K562 (cell line): ENCODE measurements at places on chromosomes 3 and 15.

DNA sequence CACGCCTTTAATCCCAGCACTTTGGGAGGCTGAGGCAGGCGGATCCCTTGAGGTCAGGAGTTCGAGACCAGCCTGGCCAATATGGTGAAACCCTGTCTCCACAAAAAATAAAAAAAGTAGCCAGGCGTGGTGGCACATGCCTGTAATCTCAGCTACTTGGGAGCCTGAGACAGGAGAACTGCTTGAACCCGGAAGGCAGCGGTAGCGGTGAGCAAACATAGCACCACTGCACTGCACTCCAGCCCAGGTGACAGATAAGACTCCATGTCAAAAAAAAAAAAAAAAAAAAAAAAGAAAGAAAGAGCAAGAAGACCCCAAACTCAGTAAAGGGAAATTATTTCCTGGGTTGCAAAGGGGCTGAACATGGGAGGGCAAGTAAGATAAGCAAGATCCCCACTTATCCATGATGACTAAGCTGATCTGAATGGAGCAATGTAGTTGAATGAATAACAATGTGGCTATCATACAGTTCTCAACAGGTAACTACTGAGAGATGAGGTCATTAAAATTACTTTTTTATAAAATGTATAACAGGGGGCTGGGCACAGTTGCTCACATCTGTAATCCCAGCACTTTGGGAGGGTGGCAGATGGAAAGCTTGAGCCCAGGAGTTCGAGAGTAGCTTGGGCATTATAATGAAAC, 46.0 kb downstream of the RBM15B start:
- no peak for DNase-seq

- no peak for DNase-seq
Observed at GRCh38 chr3:190101320-190102011, 19.2 kb downstream of the P3H2 start.

DNA sequence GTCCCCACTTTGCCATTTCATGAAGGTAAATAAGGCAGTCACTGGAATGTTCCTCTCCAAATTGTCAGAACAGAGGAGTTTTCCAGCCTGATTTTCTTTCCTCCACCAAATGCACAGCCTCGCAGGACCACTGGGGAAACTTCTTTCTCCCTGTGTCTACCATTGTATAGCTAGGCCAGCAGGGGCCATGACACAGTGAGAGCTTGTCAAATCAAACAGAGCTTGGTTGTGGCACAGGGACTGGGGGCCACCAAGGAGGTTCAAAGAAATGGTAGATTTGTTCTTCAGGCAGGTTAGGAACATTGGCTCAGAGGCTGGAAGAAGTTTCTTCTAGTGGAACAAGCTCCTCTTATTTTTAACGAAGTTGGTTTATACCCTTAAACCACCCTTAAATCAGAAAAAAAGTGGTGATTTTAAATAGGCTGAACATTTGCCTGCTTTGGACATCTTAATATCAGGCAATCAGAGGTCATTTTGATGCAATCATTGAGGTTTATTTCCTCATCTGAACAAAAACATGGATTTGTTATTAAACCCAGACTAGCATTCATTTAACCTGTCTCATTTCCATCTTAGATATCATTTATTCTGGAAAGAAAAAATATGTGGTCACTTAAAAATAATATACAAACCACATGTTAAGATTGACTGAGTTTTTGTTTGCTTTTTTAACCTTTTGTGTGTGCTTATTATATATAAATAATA, 105.6 kb downstream of the GTPBP8 start:
- DNase-seq = no peak

DNA sequence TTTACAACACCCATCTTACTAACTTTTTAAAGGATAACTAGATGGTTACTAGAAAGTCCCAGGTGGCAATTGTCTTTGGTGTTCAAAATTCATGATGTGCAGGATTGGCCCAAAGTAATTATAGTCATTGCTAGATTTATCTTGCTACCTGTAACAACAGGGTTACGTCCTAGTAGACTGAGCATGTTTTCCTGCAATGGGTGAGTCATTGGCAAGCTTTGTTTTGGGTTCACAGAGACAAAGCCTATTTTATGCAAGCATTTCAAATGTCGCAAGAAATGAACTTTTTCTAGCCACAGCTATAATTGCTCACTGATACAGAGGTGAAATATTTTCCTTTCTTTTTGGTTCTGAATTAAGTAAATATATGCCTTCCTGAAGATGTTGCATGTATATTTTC, 267.6 kb downstream of the AGBL1 start:
- DNase-seq = no peak

DNA sequence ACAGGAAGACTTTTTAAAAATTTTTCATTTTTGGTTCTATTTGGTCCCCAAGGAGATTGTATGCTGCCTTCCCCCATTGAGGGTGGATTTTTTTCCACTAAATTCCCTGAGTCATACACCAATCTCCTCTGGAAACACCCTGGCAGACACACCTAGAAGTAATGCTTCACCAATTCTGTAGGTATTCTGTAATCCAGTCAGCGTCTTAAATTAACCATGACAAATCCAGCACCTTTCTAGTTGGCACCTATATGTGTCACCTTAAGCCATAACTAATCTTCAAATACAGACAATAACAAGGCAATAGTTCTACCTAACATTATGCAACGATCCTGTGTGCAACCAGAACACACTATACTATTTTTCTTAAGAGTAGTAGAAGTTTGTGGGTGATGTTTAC, 459.1 kb upstream of the NDN start:
- DNase-seq = no peak

- DNase-seq = no peak
Observed at GRCh38 chr15:39796601-39797000, 14.0 kb upstream of the FSIP1 start.

GRCh38 chr3:186510374-186511079, 33.7 kb downstream of the CRYGS start:
- no peak for DNase-seq
